ENCODE measurements at places on chromosomes 2 and 18.
A peak's percentile ranks its signal among the peaks of the same experiment; 100 is the strongest.

GRCh38 chr2:73886357-73886756 is 6.5 kb upstream of the ACTG2 start:
- H3K27ac ChIP-seq: no peak overlapping the region
- H3K36me3 ChIP-seq: no peaks in the 10 kb centered on the region
- H3K4me3 ChIP-seq: no peak overlapping the region
- no peaks in the 10 kb centered on the region for H3K4me1 ChIP-seq
- H3K27me3 ChIP-seq: no peaks in the 10 kb centered on the region

DNA sequence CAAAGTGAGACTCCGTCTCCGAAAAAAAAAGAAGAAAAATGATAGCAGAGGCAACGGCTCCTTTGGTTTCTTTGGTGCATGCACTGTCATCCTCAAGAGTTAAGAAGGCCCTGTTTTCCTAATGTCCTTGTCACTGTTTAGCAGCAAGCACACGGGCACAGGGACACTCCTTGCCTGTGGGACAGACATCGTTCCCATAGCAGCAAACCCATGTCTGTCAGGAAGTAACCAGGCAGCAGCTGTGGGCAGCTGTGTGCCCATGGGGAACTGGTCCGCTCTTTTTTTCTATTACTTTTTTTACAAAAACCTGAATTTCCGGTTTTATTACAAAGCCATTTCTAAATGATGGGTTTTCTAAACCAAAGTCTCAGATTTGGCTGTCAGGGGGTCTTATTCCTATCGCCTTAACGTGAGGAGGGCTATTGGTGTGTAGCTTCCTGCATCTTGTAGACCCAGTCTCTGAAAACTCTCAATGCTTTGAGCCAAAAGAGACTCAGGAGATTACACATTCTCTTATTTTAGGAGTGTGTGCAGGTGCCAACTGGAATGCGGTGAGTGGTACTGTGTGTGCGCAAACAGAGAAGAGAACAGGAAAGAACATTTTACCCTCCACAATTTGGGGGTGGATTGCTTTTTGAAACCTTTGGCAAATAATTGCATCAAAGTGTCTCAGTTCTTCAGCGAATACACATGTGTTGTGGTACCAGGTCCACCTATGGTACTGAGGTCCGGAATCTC is 109.6 kb downstream of the COLEC12 start:
- no peaks in the 10 kb centered on the region for H3K4me1 ChIP-seq
- H3K27me3 ChIP-seq: no peaks in the 10 kb centered on the region
- no peak for DNase-seq
- no peaks in the 10 kb centered on the region for H3K36me3 ChIP-seq

- no peak overlapping the region for H3K27ac ChIP-seq
- H3K36me3 ChIP-seq: no peaks in the 10 kb centered on the region
- no peaks in the 10 kb centered on the region for H3K27me3 ChIP-seq
Measured at GRCh38 chr2:217792626-217793527, 209.9 kb downstream of the TNS1 start.

DNA sequence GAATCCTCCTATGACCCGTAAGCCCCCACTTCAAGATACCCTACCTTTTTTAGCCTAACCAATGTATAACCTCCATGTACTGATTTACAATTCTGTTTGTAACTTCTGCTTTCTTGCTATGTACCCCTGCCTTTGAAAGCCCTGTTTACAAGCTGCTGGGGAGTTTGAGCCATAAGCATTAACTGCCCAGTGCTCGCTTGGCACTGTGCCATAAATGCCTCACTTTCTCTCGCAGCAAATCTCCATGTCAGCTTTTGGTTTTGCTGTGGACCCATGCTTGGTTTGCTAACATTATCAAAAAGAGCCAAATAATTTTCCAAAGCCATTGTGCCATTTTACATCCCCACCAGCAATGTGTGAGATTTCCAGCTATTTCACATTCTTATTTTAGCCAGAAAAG is 51.8 kb downstream of the TEX51 start:
- H3K4me3 ChIP-seq: no peak overlapping the region
- no peaks in the 10 kb centered on the region for H3K4me1 ChIP-seq
- no peak for DNase-seq
- no peaks in the 10 kb centered on the region for H3K27me3 ChIP-seq

- H3K4me1 ChIP-seq: no peaks in the 10 kb centered on the region
- H3K36me3 ChIP-seq: no peaks in the 10 kb centered on the region
- H3K27ac ChIP-seq: no peak overlapping the region
- DNase-seq: no peak
- no peaks in the 10 kb centered on the region for H3K27me3 ChIP-seq
Measured at GRCh38 chr2:217555081-217555876, 447.5 kb downstream of the TNS1 start.

DNA sequence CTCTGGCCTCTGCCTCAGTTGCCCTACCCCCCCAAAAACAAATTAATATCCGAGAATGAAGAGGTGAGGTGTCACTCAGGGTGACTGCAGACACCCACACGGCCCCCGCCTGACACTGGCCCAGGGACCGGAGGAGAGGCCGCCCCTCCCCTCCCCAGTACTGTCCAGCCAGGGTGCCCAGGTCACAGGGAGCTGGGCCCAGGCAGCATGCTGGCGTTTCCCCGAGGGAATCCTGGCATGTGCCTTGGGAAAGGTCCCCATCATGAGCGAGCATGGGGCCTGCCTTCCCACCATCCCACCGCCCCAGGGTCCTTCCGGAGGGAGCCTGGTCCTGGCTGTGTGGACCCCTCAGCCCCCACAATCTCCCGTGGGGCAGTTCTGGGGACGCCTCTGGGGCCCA is 3.0 kb downstream of the MAB21L4 start:
- peak overlapping the region; percentile 7 for H3K27ac ChIP-seq
- no peaks in the 10 kb centered on the region for H3K36me3 ChIP-seq
- no peaks in the 10 kb centered on the region for H3K27me3 ChIP-seq
- no peaks in the 10 kb centered on the region for H3K4me1 ChIP-seq

GRCh38 chr2:177843188-177843587 is 229.4 kb downstream of the PDE11A start:
- no peak for DNase-seq
- no peaks in the 10 kb centered on the region for H3K27me3 ChIP-seq
- no peak overlapping the region for H3K27ac ChIP-seq
- H3K4me1 ChIP-seq: no peaks in the 10 kb centered on the region
- no peaks in the 10 kb centered on the region for H3K36me3 ChIP-seq
- no peak overlapping the region for H3K4me3 ChIP-seq

DNA sequence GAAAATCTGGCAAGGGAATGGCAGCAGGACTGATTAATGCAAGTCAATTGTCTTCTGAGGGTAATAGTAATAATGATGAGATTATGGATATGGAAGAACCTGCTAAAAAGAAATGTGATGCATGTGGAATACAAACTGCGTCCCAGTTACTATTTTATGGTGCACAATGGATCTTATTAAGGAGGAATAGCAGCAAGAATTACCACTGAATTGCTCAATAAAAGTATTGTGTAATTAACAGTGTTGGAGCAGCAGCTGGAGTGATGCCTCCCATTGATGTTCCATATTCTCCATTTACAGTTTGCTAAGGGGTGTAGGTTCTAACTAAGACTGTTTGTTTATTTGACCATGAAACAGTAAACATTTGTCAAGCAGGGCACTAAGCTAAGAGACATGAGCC is 167.9 kb downstream of the HRH4 start:
- no peaks in the 10 kb centered on the region for H3K36me3 ChIP-seq
- no peak overlapping the region for H3K27ac ChIP-seq
- DNase-seq: no peak
- H3K4me3 ChIP-seq: no peak overlapping the region
- H3K4me1 ChIP-seq: peaks cover 4% of the 10 kb centered on the region
- H3K27me3 ChIP-seq: no peaks in the 10 kb centered on the region
